Hindlimb muscle (tissue), 1 donor: ENCODE measurements at places on chromosomes 11 and 22. TPM values are rescaled to one million over a fixed set of nuclear protein-coding genes. Genes with fewer than 3 reads are reported as not detected.

DNA sequence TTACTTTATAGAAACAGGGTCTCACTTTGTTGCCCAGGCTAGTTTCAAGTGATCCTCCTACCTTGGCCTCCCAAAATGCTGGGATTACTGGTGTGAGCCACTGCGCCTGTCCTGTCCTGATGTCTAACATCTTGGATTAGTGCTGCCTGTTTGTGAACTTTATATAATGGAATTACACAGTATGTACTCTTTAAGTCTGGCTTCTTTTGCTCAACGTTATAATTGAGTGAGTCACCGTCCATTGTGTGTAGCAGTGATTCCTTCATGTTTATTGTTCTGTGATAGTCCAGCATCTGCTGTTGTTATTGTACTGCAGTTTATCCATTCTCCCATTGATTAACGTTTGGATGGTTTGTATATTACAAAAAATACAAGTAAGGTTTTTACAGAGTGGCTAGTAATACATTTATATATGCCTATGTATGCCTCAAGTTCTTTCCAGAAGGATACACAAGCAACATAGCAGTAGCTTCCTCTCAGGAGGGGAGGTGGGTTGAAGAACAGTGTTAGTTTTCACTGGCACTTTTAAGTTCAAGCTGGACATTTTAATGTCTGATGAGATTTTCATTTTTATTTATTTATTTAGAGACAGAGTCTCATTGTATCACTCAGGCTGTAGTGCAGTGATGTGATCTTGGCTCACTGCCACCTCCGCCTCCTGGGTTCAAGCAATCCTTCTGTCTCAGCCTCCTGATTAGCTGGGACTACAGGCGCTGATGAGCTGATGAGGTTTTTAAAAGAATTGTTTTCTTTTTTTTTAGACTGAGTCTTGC lies 25.2 kb upstream of the MICALL1 start:
- DNase-seq = no peak

RIMBP3B gene
- not detected for polyA plus RNA-seq

GRCh38 chr11:69734367-69734766 lies 30.5 kb upstream of the FGF19 start:
- DNase-seq = no peak

GRCh38 chr22:44542561-44543222 lies 44.7 kb upstream of the RTL6 start:
- no peak for DNase-seq

DNA sequence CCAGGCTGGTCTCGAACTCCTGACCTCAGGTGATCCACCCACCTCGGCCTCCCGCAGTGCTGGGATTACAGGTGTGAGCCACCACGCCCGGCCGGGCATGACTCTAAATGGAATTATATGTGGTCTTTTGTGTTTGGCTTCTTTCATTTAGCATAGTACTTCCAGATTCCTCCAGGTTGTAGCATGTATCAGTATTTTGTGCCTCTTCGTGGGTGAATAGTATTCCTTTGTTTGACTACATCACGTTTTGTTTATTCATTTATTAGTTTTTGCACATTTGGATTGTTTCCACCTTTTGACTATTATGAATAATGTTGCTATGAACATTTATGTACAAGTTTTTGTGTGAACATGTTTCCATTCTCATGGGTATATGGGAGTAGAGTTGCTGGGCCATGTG lies 24.4 kb downstream of the QSER1 start:
- no peak for DNase-seq

GRCh38 chr11:94185416-94186084 lies 56.9 kb downstream of the PANX1 start:
- DNase-seq = peak; percentile 15

DNA sequence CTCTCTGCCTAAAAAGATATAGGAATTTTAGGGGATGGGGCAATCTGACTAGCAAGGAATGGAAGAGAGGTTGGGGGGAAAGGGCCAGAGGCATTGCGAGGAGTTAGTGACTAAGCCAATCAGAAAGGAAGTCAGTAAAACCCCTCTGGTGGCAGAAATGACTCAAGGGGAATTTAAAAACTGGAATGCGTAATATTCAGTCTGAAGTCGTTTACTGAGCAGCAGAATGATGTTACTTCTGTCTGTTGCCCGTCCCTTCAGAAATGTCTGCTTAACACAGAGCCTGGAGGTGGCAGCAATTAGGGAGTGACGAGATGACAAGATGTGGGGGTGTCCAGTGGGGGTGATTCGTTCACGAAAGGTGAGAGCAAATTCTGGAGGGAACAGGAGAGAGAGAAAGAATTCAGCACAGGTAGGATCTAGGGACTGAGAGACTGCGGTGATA lies 107.7 kb upstream of the CLMP start:
- DNase-seq = no peak

DNA sequence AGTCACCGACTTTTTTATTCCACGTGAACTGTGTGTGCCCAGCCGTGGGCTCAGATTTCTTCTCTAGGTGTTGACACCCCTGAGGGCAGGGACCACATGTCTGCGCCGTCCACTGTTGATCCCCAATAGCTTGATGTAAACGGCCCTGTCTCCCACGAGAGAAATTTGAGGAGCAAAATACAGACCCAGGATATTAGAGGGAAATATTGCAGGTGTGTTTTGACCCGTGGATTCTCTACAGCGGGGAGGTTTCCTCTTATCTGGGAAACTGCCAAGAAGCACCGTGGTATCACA lies 437.5 kb downstream of the TBC1D22A start:
- no peak for DNase-seq

ACTN3 gene
- polyA plus RNA-seq = 141 TPM
